Psoas muscle (tissue), 8 donors: ENCODE measurements at places on chromosomes 1 and 21.

- peak overlapping the region; percentile 80 for H3K4me3 ChIP-seq
- DNase-seq: no peak
- peaks cover 52% of the 10 kb centered on the region for H3K4me1 ChIP-seq
Measured at GRCh38 chr1:160260406-160261382, 1.7 kb downstream of the DCAF8 start.

DNA sequence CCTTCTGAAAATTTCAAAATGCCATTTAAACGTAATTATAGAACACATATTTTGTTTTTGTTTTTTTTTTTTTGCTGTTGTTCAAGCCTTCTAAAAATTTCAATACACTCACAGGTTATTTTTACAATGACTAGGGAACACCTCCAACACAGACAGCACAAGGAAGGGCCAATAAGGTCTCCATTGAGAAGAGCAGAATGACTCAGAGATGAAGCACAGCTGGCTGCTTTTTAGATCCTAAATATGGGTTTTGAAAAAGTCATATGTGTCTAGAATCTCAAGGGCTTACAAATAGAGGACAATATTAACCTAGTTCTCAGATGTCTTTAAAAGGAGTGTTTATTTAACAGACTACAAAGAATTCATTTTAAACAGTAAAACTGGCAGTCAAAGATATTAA lies 104.6 kb downstream of the NEGR1 start:
- H3K4me3 ChIP-seq: no peak overlapping the region
- H3K4me1 ChIP-seq: no peaks in the 10 kb centered on the region
- H3K27ac ChIP-seq: no peak overlapping the region
- H3K36me3 ChIP-seq: no peaks in the 10 kb centered on the region

DNA sequence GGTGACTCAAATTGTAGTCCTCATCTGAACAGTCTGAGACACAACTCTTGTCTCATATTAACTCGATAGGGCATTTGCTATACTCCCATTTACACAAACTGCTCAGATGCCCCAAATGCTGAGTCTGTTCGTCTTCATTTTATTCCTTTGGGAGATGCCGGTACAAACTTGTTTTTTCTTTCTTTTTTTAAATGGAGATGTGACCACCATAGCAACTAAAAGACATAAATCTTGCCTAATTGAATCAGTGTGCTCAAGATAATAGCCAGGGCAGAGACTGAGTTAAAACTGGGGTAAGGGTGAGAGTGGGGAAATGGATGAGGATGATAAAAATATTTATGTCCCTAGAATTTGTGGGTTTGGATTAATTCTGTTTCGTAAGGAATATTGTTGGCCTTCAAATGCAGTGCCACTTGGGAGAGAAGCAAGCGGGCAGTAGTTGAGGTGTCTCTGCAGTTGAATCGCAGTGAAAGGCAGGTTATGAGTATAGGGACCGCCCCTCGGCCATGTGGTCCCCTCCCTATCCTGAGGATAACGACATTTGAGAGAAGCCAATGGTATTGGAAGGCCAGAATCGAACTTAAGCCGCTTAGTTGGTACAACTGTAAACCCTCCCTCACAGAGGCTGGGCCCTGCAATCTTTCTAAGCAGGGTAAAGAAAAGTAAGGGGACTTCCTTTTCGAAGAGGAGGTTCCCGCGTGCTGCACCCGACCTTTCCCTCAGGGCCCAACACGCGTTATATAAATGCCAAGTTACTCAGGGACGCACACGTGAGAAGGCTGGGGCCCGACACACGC lies 859 bp upstream of the LRRC8B start:
- peaks cover 8% of the 10 kb centered on the region for H3K36me3 ChIP-seq
- peak overlapping the region; percentile 99 for H3K4me3 ChIP-seq
- no peaks in the 10 kb centered on the region for H3K27me3 ChIP-seq
- peaks cover 26% of the 10 kb centered on the region for H3K4me1 ChIP-seq

DNA sequence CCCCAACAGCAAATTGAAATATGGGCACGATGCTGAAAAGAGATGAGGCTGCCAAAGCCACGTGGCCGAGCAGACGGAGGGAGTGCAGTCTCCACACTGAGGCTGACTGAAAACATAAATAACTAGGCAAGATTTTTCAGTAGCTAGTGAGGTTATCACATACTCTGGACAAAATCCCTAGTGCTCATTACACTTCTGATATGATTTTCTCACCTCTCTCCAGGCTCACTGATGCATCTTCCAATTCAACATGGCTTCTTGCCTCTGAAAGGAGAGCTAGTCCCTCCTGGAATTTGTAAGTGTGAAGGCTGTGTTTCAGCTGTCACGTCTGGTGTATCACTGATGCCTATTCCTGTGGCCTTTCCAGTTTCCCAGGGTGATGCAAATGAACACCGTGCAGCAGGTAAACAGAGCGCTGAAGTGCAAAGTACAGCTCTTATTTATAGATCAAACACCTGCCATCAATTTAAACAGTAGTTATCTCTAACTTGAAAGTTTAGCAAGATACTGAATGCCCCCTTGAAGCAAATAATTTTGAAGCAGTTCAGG lies 656.1 kb downstream of the KIF26B start:
- no peaks in the 10 kb centered on the region for H3K36me3 ChIP-seq
- no peak overlapping the region for H3K4me3 ChIP-seq
- no peak overlapping the region for H3K27ac ChIP-seq
- no peaks in the 10 kb centered on the region for H3K27me3 ChIP-seq
- DNase-seq: no peak
- H3K4me1 ChIP-seq: no peaks in the 10 kb centered on the region

GRCh38 chr1:179925922-179926849 lies 28.4 kb upstream of the CEP350 start:
- H3K27ac ChIP-seq: no peak overlapping the region
- H3K36me3 ChIP-seq: peaks cover 4% of the 10 kb centered on the region
- no peak for DNase-seq
- no peaks in the 10 kb centered on the region for H3K27me3 ChIP-seq
- H3K4me3 ChIP-seq: no peak overlapping the region

DNA sequence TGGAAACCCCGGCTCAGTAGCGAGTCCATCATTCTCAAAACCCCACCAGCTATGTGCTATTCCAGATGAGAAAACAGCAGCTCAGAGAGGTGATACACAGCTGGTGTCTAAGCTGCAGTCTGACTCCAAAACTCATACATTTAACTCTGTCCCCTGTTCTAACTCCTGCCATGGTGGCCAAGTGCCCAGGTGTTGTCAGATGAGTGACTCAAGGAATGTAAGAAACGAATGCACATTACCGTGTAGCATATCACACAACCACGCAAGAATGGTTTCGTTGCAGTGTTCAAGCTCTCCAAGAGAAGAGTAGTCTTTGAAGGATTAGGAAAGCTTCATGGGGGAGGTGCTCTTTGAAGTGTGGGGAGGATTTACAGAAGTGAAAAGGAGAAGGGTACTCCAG lies 4.7 kb upstream of the XKR8 start:
- no peak overlapping the region for H3K4me3 ChIP-seq
- no peak overlapping the region for H3K27ac ChIP-seq
- H3K36me3 ChIP-seq: no peaks in the 10 kb centered on the region
- no peaks in the 10 kb centered on the region for H3K27me3 ChIP-seq
- no peaks in the 10 kb centered on the region for H3K4me1 ChIP-seq

GRCh38 chr1:241177660-241178059 lies 179.3 kb downstream of the RGS7 start:
- no peaks in the 10 kb centered on the region for H3K36me3 ChIP-seq
- no peak for DNase-seq

DNA sequence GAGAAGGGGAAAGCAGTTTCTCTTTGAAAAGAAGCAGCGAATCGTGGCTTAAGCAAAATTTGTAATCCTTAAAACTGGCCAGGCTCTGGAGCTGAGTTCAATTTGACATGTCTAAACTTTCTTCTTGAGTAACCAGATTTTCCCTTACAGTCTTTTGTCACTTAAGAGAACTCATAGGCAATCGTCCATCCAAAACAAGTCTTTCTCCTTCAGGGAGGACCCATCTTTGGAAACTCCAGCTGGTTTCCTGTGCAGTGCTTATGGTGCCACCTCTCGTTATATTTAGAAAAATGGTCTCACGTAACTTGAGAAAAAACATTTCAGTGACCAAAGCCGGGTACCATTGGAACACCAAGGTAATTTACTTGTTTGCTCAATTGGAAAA lies 1.8 kb upstream of the PTTG1IP start:
- no peaks in the 10 kb centered on the region for H3K36me3 ChIP-seq
- H3K4me3 ChIP-seq: peak overlapping the region; percentile 90
- peaks cover 31% of the 10 kb centered on the region for H3K4me1 ChIP-seq

- H3K4me3 ChIP-seq: no peak overlapping the region
- no peaks in the 10 kb centered on the region for H3K4me1 ChIP-seq
Measured at GRCh38 chr1:194930132-194930531, 1678.1 kb downstream of the KCNT2 start.

- peaks cover 42% of the 10 kb centered on the region for H3K36me3 ChIP-seq
- H3K27ac ChIP-seq: peak overlapping the region; percentile 87
- DNase-seq: no peak
Measured at GRCh38 chr1:155309423-155310021, 856 bp downstream of the FDPS start.

DNA sequence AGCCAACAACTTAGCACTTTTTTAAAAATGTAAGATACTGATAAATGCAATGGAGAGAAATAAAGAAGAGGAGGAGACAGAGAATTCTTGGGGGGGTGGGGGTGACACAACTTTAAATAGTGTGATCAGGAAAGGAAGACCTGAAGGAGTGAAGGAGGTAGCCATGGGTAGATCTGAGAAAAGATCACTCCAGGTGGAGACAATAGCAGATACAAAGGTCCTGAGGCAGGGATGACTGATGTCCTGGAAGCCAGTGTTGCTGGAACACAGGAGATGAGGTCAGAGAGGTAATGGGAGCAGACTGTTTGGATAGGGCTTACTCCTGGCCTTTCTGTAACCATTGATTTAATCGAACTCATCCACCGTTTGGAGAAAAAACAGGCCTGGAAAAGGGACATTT lies 24.6 kb upstream of the TRABD2B start:
- H3K4me1 ChIP-seq: peaks cover 6% of the 10 kb centered on the region
- no peak overlapping the region for H3K27ac ChIP-seq
- DNase-seq: no peak
- H3K27me3 ChIP-seq: no peaks in the 10 kb centered on the region
- H3K4me3 ChIP-seq: no peak overlapping the region

DNA sequence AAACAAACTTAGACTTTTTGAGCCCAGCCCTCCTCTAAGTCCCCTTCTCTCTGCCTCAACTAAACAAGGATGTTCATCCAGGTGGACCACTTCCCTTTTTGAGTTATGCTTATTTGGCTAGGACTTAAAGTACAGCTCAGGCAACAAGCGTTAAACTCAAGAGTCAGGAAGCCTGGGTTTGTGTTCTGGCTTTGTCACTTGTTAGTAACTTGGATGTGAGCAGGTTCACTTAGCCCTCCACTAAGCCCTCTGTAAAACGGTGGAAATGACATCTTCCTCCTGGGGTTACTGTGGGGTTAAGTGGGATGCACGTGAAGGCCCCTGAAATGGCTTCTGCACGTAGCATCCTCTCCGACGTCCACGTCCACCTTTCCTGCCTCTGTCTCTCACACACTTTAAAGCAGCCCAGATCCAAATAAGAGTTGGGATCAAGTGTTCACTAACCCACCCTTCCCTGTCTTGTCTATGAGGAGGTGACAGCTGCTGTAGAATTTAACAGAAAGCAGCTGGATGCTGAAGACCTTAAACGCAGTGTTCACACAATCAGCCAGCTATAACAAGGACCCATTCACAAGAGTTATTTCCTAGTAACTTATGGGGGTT lies 152.7 kb downstream of the TGFBR3 start:
- peaks cover 2% of the 10 kb centered on the region for H3K36me3 ChIP-seq
- peak overlapping the region; percentile 47 for H3K27ac ChIP-seq
- no peaks in the 10 kb centered on the region for H3K27me3 ChIP-seq
- no peak overlapping the region for H3K4me3 ChIP-seq

DNA sequence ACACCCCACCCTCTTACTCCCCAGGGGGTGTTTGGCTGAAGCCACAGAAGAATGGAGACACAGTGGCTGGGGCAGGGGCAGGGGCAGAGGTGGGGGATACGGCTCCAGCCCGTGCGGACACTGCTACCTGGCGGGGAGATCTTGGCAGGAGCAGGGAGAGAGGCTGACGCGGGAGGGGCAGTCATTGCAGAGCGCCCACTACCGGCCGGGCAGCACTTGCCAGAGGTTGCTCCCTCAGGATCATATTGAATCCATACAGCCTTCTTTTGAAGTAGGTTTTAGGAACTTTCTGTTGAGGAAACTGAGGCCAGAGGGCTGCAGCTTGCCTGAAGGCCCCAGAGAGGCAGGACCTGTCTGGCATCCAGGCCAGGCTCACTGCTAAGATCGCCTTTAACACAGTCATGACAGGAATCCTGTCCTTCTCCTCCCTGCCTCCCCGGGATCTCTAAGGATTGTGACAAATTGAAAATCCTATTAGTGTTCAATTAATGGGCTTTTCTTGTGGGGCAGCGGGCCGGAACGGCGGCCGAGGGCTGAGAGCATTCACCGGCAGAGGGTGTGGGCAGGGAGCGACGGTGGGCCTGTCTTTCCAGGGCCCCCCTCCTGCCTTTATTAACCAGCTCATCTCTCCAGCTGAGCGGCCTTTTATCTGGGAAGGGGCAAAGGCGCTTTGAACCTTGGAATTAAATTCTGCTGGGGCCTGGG lies 65.5 kb upstream of the WNT4 start:
- H3K36me3 ChIP-seq: no peaks in the 10 kb centered on the region
- DNase-seq: no peak
- H3K4me1 ChIP-seq: no peaks in the 10 kb centered on the region
- H3K27me3 ChIP-seq: no peaks in the 10 kb centered on the region
- no peak overlapping the region for H3K4me3 ChIP-seq
- no peak overlapping the region for H3K27ac ChIP-seq

DNA sequence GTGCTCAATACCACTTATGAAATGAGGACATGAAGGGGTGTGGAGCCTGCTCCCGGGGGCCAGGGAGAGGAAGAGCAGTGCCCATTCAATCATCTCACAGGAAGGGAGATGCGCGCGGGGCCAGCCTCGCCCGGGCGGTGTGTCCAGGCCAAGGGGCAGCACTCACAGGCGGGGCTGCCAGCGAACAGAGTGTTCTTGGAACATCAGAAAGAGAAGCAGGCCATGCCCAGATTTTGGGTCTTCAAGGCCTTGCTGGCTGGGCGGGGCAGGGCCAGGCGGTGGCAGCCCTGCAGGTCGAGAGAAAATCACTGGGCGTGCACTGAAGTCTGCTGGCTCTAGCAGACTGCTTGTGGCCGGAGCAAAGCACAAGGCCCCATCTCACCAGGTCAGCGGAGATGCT lies 168.6 kb downstream of the PRDM16 start:
- no peaks in the 10 kb centered on the region for H3K36me3 ChIP-seq
- H3K4me3 ChIP-seq: no peak overlapping the region
- no peak overlapping the region for H3K27ac ChIP-seq
- no peak for DNase-seq
- no peaks in the 10 kb centered on the region for H3K4me1 ChIP-seq

- DNase-seq: no peak
- H3K27me3 ChIP-seq: no peaks in the 10 kb centered on the region
- no peak overlapping the region for H3K27ac ChIP-seq
- H3K4me1 ChIP-seq: no peaks in the 10 kb centered on the region
- H3K4me3 ChIP-seq: no peak overlapping the region
Measured at GRCh38 chr1:30324251-30325084, 398.9 kb downstream of the MATN1 start.

DNA sequence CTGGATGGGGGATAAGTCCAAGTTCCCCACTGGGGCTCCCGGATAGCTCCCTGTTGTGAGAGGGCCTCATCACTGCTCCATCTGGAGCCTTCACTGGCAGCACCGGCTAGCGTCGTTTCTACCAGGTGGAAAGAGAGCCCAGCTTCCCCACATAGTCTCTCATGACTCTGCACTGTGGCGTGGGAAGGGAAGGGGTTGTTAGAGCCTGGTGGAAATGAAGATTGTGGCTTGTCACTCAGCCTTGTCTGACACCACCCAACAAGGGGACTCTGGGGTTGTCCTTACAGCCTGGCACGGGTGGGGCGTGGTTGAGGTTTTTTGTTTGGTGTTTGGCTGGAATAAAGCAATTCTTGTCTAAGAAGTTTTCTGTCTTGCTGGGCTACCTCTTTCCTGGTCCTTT lies 94.6 kb downstream of the ADARB1 start:
- H3K36me3 ChIP-seq: peaks cover 15% of the 10 kb centered on the region
- H3K4me1 ChIP-seq: peaks cover 32% of the 10 kb centered on the region
- H3K4me3 ChIP-seq: no peak overlapping the region
- H3K27ac ChIP-seq: peak overlapping the region; percentile 67
